ENCODE measurements at places on chromosomes 11 and 22.

GRCh38 chr11:116343270-116343669 is 429.5 kb downstream of the BUD13 start:
- DNase-seq = no peak

DNA sequence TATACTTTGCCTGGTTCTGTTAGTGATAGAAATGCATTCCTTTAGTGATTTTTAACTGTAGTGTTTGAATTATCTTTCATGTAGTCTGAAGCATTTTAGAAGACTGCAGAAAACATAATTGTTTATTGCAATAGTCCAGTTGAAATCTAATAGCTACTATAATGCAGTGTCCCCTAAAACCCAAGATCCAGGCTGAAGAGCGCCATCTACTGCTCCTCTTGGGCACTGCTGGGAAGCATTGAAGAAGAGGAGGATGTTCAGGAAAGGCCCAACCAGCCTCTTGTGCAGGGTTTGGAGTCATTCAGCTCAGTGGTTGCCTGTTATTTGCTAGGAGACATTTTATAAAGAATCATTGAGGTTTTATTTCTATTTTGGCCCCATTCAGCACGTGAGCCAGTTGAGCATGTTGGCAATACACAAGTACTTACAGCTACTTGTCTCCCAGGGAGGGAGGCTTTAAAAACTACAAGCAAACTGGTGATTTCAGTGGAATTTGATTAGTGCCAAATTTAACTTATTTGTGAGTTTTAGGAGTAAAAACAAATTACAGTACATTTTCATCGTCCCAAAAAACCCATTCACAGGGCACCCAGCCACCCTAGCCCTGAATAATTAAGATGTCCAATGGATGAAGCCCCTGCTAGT is 74.9 kb upstream of the HORMAD2 start:
- peak; percentile 57 for DNase-seq

GRCh38 chr11:95327273-95327948 is 96.4 kb upstream of the SESN3 start:
- no peak for DNase-seq

DNA sequence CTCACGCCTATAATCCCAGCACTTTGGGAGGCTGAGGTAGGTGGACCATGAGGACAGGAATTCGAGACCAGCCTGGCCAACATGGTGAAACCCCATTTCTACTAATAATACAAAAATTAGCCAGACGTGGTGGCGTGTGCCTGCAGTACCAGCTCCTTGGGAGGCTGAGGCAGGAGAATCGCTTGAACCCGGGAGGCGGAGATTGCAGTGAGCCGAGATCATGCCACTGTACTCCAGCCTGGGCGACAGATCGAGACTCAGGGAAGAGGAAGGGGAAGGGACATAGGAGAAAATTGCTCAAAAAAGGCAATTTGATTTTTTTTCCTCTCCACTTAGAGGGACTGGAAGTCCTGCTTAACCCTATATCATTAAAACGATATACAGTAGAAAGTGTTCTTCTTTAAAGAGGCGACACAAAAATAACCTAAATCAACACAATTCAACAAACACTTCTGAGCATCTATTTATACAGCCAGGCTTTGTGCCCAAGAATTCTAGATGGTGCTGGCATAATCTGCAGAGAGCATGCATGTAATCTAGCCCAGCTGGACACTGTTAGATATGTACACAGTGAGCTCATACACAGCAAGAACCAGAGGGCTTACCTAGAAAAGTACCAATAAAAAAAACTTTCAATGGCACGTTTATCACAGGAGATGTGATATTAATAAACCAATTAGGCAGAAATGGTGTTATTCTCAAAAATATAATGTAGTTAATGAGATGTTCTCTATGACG is 20.9 kb upstream of the DENND5A start:
- no peak for DNase-seq

- DNase-seq = no peak
These were observed 6.9 kb upstream of the NEAT1 start for GRCh38 chr11:65415499-65416340.

DNA sequence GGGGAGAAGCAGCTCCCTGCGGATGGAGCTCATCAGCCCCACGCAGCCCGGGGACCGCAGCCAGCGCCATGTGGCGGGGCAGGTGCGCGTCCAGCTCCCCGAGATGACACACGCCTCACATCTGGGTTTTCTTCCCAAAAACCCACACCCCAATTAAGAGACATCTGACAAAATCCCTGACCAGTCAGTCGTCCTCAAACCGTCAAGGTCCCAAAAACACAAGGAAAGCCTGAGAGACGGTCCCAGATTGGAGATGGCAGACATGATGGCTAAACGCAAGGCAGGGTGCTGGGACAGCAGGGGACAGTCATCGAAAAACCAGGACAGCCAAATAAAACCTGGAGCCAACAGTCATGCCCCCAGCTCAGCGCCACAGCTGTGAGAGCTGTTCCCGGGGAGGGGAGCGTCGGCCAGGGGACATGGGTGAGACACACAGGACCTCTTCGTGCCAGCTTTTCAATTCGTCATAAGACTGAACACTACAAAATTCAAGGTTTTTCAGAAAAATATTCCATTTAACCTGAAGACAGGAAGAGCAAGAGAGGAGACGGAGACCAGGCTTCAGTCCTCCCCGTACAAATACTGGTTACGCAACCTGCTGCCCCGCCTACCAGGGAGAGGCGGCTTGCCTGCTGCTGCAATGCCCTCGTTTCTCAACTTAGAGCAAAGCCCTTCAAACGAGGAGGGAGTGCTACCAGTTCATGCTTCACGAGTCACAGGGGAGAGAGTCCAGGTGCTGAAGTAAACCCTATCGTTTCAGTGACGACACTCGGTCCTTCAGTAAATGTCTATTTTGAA is 10.5 kb downstream of the TOLLIP start:
- DNase-seq = peak; percentile 20

DNA sequence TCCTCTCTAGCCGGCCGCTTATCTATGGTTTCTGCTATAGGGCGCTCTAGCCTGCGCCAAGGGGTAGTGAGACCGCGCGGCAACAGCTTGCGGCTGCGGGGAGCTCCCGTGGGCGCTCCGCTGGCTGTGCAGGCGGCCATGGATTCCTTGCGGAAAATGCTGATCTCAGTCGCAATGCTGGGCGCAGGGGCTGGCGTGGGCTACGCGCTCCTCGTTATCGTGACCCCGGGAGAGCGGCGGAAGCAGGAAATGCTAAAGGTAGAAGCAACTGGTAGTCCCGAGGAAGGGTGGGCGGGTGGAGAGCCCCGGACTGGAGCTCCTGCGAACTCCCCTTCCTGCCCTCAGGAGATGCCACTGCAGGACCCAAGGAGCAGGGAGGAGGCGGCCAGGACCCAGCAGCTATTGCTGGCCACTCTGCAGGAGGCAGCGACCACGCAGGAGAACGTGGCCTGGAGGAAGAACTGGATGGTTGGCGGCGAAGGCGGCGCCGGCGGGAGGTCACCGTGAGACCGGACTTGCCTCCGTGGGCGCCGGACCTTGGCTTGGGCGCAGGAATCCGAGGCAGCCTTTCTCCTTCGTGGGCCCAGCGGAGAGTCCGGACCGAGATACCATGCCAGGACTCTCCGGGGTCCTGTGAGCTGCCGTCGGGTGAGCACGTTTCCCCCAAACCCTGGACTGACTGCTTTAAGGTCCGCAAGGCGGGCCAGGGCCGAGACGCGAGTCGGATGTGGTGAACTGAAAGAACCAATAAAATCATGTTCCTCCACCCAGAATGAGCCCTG is at the start of the genes LBHD1 and UQCC3:
LBHD1 (minus strand) TSS at position 660 of the 782 bp plus-strand sequence. CDS start 2,236 bp downstream, outside the sequence.
UQCC3 (plus strand) TSS at position 66 of the 782 bp plus-strand sequence; CDS start at position 139, 73 bp downstream.
- DNase-seq = peak; percentile 87

DNA sequence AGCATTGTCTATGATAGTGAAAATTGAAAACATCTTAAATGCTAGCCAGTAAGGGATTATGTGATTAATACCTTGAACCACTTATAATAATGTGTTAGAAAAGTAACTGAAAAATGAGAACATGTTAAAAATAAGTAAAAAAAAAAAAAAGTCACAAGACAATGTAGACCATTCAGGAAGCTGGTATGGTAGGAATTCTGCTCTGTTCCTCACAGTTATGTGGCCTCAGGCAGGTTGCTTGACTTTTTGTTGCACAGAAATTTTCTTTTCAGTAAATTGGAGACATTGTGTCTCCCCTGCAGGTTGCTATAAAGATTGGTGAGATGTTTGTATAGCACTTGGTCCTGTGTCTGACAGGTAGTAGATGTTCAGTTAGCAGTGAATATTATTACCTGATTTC is 17.3 kb upstream of the PLET1 start:
- no peak for DNase-seq

DNA sequence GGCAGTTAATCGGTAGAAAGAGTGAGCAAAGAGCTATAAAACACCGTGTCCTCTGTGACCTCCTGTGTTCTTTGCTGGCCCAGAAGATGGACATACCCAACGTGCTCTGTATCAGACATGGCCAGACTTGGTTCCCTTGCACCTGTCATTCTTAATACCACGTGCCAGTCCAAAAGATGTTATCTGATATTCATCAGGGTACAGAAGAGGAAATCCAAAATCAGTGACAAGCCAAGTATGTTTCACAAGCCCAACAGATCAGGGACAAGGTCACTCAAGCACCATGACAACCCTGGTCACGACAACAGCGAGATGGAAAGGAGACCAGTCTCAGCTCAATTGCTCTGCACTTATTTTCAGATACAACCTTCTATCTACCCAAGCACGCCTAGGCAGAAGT is 3.4 kb downstream of the LRP4 start:
- no peak for DNase-seq

- peak; percentile 84 for DNase-seq
These were observed 311.9 kb downstream of the GUCY1A2 start for GRCh38 chr11:106706355-106706754.

Measured in HCEC 1CT (cell line).